ENCODE measurements at places on chromosomes 2 and 18. TPM values are rescaled to one million over a fixed set of nuclear protein-coding genes. Genes with fewer than 3 reads are reported as not detected.
A peak's percentile ranks its signal among the peaks of the same experiment; 100 is the strongest.

GRCh38 chr2:240133401-240133800 is 2.7 kb downstream of the COPS9 start:
- H3K4me3 ChIP-seq, result no peak overlapping the region
- H3K27me3 ChIP-seq, result no peaks in the 10 kb centered on the region
- H3K27ac ChIP-seq, result no peak overlapping the region
- peaks cover 34% of the 10 kb centered on the region for H3K4me1 ChIP-seq

GRCh38 chr2:119574864-119575263 is 30.6 kb downstream of the CFAP221 start:
- no peak overlapping the region for H3K27ac ChIP-seq
- H3K4me1 ChIP-seq, result no peaks in the 10 kb centered on the region
- H3K4me3 ChIP-seq, result no peak overlapping the region
- no peak for DNase-seq
- H3K27me3 ChIP-seq, result no peaks in the 10 kb centered on the region

DNA sequence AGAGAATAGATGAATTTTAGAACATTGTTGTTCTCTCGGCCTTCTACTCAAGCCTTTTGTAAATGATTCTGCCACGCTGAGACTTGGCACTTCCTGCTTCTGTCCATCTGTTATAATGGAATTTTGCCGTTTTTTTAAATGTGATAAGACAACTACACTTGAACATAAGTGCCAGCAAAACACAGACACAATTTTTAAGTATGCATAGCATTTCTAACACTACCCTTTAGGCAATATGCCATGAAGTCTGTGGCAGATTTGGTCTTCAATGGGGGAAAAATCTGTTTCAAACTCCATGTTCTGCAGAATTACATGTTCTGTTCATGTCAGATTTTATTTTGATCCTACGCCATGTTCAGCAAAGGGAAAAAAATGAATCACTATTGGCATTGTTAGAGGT is 1170.7 kb upstream of the SLC39A10 start:
- no peaks in the 10 kb centered on the region for H3K36me3 ChIP-seq
- H3K27ac ChIP-seq, result no peak overlapping the region
- H3K27me3 ChIP-seq, result no peaks in the 10 kb centered on the region
- no peak overlapping the region for H3K4me3 ChIP-seq

DNA sequence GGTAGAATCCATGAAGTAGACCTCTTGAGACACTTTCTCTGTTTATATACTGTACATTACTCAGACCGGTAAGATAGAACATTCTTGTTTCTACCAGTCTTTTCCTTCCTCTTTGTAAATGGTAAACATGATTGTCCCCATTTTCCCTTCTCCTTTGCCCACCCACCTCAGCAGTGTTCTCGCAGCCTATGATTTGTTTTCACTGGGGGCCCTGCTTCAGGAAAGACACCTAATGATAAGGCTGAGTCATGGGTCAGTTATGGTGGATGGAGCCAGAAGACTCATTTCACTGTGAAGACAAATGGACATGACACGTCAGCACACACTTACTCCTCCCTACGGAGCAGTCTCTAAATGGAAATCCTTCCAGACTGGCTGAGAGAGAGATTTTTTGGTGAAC is 23.7 kb downstream of the CENPO start:
- H3K4me1 ChIP-seq, result peaks cover 5% of the 10 kb centered on the region
- peaks cover 16% of the 10 kb centered on the region for H3K36me3 ChIP-seq

Gene CFC1
- not detected for total RNA-seq

GRCh38 chr2:238642973-238643372 is 204.9 kb upstream of the TWIST2 start:
- no peak for DNase-seq
- H3K36me3 ChIP-seq, result no peaks in the 10 kb centered on the region
- H3K27ac ChIP-seq, result no peak overlapping the region
- no peak overlapping the region for H3K4me3 ChIP-seq

DNA sequence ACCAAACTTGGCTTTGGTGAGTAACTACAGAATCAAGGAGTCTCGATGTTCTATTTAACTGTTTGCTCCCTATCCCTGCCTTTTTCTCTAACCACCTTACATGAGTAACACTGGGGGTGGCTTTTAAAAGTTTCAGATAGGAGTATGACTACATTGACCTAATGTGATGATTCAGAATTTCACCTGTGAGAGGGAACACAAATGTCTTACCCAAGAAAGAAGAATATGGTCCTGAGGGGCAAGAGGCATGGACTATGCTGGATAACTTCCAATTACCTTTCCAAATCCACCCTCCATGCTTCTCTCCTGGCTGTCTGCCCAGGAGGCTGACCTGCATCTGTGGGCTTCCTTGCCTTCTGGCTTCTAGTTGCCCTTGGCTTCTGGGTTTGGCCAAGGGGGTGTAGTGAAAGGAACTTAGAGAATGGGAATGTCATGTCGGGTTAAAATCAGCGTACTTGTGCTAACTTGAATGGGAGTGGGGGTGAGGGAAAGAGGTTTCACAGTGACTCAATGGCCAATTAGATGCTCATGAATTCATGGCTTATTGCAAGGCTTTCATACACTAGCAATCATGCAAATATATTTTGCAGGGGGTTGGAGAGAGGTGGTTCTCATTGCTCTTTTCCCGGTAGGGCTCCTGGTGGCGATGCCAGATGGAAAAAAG is 5.3 kb upstream of the IL36G start:
- H3K36me3 ChIP-seq, result no peaks in the 10 kb centered on the region
- H3K27me3 ChIP-seq, result no peaks in the 10 kb centered on the region
- no peak overlapping the region for H3K27ac ChIP-seq
- DNase-seq, result no peak
- H3K4me3 ChIP-seq, result no peak overlapping the region
- H3K4me1 ChIP-seq, result no peaks in the 10 kb centered on the region

Gene AQP12B
- not detected for total RNA-seq

Gene WDFY1
- 12.0 TPM for total RNA-seq

DNA sequence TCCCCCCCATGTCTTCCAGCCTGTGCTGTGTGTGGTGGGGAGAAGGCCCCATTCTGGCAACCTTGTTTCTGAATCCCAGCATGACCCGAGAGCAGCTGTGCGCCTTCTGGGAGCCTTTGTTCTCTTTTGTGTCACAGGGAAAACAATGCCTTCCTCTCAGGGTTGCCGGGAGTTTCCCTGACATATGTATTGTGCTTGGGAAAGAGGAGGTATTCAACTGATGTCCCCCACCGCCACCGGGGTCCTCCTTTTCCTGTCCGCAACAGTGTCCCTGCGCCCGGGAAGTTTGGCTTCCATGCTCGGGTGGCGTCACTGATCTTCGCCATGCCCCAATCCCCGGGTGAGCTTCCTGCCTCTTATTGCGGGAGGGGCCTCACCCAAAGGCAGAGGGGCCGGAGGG is 77.5 kb upstream of the ASB18 start:
- H3K27me3 ChIP-seq, result no peaks in the 10 kb centered on the region
- no peak overlapping the region for H3K4me3 ChIP-seq
- no peak overlapping the region for H3K27ac ChIP-seq
- no peak for DNase-seq
- no peaks in the 10 kb centered on the region for H3K36me3 ChIP-seq
- no peaks in the 10 kb centered on the region for H3K4me1 ChIP-seq

- H3K27me3 ChIP-seq, result no peaks in the 10 kb centered on the region
- no peak overlapping the region for H3K27ac ChIP-seq
- DNase-seq, result no peak
- H3K4me3 ChIP-seq, result no peak overlapping the region
Observed at GRCh38 chr2:219213026-219213415, 5.7 kb downstream of the ABCB6 start.

GRCh38 chr2:12389344-12390045 is 327.2 kb upstream of the TRIB2 start:
- no peak overlapping the region for H3K27ac ChIP-seq
- H3K4me3 ChIP-seq, result no peak overlapping the region
- H3K4me1 ChIP-seq, result no peaks in the 10 kb centered on the region
- no peaks in the 10 kb centered on the region for H3K36me3 ChIP-seq
- DNase-seq, result no peak

DNA sequence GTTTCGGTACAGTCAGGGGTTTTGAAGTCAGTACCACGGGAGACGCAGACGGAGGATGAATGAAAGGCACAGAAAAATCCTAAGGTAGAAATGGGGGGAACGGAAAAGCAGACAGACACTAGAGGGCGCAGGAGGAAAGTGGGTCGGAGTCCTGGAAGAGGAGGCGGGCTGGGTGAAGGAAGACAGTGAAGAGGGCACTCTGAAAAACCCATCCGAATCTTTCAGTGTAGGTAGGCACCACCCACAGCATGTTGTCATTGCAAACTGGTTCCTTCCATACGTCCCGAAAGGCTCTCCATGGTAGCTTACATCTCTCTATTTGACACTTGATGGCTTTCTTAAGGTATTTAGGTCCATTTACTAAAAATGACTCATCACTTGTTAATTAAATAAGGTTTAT is 18.5 kb upstream of the ZNF236 start:
- no peak overlapping the region for H3K4me3 ChIP-seq
- H3K36me3 ChIP-seq, result no peaks in the 10 kb centered on the region
- peak; percentile 30 for DNase-seq
- H3K27me3 ChIP-seq, result peaks cover 2% of the 10 kb centered on the region
- peaks cover 10% of the 10 kb centered on the region for H3K4me1 ChIP-seq

Gene IL36B
- total RNA-seq, result not detected

Gene INHBB
- 11.8 TPM for total RNA-seq

DNA sequence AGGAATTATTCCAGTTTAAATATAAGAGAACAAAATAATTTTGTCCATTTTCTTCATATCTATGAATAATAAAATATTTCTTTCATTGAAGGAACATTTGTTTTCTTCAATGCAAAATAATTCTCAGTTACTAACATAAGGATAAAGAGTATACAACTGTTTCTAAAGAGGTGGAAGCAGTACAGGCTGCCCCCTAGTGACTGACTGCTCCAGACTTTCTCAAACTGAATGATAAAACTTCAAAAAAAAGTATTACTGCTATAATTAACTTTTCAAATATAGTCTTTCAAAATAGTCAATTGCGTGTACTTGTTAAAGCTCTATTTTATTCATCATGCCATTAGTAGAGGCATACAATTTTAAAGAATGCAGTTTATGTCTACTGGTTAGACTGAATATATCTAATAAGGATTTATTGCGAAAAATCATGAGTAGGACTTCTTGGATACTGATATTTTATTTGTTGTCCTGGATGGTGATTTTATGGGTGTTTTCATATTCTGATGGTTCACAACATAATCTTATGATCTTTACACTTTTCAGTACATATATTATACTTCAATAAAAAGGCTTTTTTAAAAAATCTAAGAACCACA is 100.1 kb downstream of the WDPCP start:
- no peaks in the 10 kb centered on the region for H3K27me3 ChIP-seq
- DNase-seq, result no peak
- H3K27ac ChIP-seq, result no peak overlapping the region
- peaks cover 4% of the 10 kb centered on the region for H3K36me3 ChIP-seq
- no peaks in the 10 kb centered on the region for H3K4me1 ChIP-seq

Data from gastrocnemius medialis (tissue), 4 donors.